ENCODE measurements at places on chromosomes 16 and 17.

DNA sequence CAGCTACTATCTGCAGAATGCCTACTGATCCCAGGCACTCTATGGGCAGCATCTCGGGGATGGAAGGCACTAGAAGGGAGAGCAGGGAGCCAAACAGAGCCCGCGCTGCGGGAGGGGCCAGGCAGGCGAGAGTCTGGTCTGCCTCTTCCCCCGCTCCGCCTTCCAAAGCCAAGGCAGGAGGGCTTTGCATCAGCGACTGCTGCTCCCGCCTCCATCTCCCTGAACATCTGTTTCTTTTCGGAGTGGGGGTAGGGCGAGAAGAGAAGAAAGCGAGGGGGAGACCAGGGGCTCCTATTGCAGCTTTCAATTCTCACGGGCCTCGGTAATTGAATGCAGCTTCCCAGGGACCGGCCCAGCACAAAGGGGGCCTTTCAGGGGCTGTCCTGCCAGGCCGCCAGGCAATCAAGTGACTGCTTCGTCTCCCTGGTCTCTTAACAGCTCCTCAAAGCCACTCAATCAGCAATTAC lies 31.4 kb upstream of the CDC42EP4 start:
- peak; percentile 88 for DNase-seq

GRCh38 chr16:82219298-82219697 lies 49.3 kb upstream of the MPHOSPH6 start:
- DNase-seq = no peak

- no peak for DNase-seq
Measured at GRCh38 chr17:27241346-27241946, 52.5 kb upstream of the WSB1 start.

DNA sequence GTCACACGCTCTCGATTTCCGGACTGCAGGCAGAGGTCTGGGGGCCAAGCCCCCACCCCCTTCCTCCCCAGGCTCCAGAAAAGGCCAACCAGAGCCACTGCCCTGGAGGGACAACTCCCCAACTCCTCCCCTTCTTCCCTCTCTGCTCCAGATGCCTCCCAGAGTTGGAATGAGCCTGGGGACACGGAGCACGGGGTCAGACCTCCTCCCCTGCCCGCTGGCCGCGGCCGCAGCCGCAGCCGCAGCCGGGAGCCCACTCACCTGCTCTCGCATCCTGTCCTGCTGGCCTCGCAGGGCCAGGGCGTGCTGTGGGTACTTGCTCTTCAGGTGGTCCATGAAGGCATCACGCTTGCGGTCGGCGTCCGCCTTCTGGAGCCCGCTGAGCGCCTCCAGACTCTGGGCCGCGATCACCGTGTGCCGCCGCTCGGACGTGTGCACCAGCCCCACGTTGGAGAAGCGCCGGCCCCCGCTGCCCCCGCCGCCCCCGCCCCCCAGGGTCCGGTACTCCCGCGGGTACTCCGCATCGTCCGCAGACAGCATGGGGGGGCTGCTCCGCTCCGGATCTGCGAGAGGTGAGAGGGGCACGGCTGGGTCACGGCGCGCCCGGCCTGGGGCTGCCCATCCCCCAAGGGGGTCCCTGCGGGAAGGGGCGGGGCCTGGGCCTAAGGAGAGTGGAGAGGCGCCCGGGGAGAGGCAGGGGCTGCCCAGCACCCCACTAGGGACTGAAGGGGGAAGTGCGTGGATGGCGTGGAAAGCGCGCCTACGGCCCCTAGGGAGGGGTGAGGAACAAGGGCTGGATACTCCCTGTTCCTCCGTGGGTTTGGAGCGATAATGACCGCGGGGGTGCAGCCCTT lies 27.3 kb downstream of the SRCIN1 start:
- DNase-seq = no peak

GRCh38 chr16:1537138-1537577 lies 3.7 kb downstream of the TMEM204 start:
- DNase-seq = no peak

DNA sequence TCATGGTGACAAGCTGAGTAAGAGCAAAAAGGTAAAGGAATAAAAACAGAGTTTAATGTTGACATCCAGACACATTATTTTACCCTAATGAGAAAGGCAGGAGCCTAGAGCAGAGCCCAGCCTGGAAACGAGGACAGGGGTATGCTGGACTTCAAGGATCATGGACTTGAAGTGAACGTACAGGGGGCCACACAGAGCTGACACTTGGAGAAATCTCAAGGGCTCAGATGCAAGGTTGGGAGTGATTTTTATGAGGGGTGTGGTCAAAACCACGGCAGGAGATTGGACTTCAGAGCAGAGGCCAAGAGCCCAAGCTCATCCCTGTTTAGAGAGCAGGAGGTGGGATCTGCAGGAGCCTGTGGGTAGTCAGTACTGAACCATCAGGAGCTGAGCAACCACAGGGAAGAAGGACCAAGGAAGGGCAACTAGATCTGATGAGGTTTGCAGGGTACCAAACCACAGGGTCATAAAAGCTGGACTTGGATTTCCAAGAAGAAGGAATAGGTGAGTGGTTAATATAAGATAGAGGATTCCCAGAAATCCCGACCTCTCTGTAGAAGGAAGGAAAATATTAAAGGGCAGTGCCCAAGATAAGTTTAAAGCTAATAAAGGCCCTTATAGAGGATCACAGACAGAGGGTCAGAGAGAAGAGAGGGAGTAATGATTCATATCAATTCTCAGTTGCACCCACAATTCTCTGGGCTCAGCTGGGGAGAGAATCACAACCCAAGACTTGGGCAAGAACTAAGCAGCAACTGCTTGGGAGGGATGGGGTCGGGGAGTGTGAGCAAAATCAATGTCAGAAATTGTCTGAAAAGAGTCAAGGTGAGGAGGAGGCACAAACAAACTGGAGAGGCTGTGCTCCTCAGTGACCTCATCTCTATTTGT lies 331.7 kb downstream of the SOX9 start:
- no peak for DNase-seq

Data from left forelimb (tissue), 1 donor.